ENCODE measurements at places on chromosomes 12 and 14.

GRCh38 chr14:68978172-68978911 is 760 bp downstream of the ACTN1 start:
- DNase-seq, result no peak

DNA sequence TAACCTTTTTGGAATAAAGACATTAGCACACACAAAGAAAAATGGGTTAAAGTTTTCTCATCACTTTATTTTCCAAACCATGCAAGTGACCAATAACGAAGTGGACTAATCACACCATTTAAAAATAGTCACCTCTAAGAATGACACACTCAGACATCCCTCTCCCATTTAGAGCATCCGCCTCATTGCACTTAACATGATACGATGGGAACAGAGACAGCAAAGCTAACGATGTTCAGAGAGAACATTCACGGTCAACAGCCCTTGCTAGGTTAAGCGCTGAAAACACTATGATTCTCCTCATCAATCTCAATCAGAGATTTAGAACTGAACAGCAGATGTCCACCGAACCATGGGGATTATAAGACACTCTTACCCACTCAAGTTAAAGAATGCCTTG is 35.8 kb downstream of the NIN start:
- no peak for DNase-seq

GRCh38 chr12:46814143-46814542 is 11.7 kb downstream of the SLC38A4 start:
- no peak for DNase-seq

DNA sequence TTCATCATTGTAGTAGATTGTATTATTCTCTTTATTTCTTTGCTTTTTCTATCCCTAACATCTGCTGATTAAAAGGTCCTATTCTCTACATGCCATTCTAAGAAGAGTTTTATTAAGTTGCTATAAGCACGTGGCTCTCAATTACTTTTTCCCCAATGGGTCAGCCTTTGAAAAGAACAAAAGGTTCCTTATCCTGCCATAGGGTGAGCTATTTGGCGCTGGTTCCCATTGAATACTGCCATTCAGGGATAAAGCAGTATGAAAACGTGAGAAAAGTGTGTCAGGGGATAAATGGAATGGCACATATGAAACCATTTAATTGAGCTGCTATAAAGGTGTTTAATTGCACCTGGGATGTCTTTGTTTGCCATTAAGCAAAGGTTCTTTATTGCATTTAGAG is 80.9 kb downstream of the SYNE2 start:
- no peak for DNase-seq

- no peak for DNase-seq
Measured at GRCh38 chr12:109542014-109542413, 31.3 kb downstream of the MMAB start.

GRCh38 chr12:105083031-105083430 is 1.2 kb downstream of the ALDH1L2 start:
- no peak for DNase-seq

DNA sequence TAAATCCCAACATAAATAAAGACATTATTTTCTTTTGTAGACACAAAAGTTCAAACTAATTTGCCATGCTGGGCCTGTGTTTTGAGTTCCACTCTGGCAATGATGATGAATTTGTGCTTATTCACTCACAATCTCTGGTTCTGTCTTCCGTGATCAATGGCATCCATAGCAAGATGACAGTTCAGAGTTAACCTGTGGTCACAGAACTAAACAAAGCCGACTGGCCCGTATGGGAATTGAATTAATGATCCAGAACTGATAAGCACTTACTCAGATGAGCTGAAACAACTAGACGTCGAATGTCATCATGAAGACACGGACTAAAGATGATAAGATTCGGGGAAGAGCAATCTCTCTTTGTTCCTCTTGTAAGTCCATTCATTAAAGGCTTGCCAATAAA is 81.6 kb downstream of the CAPZA3 start:
- no peak for DNase-seq

- DNase-seq, result no peak
Measured at GRCh38 chr14:52277552-52277951, 10.1 kb downstream of the PTGDR start.

GRCh38 chr14:25431211-25432076 is 381.5 kb upstream of the STXBP6 start:
- DNase-seq, result no peak

GRCh38 chr12:92899386-92900001 is 29.6 kb downstream of the EEA1 start:
- no peak for DNase-seq

- no peak for DNase-seq
Measured at GRCh38 chr12:127667131-127667685, 599.8 kb upstream of the TMEM132C start.

DNA sequence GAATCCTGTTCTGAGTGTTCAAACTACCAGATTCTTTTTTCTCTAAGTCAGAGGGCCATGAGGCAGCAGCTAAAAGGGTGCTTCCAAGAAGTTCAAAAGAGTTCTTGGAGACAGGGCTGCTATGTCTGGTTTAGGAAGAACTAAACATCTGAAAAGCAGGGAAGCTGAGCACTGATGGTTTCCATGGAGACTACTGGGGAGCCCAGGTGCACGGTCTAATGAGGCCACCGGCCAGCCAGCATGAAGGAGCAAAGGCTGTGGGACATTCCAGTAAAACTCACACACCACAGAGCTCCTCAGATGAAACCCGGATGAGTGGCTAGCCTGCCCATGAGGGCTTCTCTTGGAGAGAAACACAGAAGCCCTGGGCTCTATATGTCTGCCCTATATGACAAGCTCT is 97.3 kb downstream of the KCNK10 start:
- DNase-seq, result no peak

DNA sequence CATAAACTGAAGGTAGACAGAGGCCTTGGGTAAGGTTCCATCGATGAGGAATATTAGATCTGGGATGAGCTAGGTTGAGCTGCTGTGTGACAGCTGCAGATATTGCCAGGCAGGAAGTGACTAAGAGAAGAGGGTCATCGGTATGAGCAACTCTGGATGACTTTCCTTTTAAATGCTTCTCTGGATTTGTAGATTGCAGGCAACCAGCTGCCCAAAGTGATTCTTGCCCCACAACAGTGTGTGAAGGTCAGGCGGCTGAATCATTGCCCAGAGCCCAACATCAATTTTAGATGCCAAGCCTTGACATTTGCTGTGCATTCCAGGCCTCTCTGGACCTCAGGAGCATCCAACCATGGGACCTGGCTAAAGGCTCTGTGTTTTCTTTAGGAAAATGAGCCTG is 255.9 kb downstream of the DPF3 start:
- DNase-seq, result no peak

- DNase-seq, result no peak
Measured at GRCh38 chr12:129847063-129847462, 56.8 kb downstream of the TMEM132D start.

DNA sequence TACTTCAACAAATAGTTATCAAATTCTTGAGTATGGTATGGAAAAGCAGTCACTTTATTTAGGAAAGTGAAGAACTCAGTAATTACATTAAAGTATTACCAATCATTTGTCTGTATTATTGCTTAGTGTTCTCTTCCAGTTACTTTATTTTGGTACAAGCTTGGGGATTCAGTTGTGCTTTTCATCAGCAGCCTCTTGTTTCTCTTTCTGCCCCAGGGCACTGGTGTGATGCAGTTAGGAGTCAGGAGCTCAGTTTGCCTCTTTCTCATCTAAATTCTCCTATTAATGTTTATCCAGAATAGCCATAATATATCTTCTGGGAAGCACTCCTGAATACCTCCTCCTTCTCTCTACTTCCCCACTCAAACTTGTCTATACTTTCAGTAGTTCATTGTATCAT is 25.7 kb downstream of the PMCH start:
- no peak for DNase-seq

- no peak for DNase-seq
Measured at GRCh38 chr12:62785941-62786559, 148.9 kb downstream of the PPM1H start.

GRCh38 chr14:65867333-65867732 is 454.8 kb downstream of the FUT8 start:
- no peak for DNase-seq

GRCh38 chr12:51351913-51352532 is 5.5 kb upstream of the CELA1 start:
- DNase-seq, result no peak

DNA sequence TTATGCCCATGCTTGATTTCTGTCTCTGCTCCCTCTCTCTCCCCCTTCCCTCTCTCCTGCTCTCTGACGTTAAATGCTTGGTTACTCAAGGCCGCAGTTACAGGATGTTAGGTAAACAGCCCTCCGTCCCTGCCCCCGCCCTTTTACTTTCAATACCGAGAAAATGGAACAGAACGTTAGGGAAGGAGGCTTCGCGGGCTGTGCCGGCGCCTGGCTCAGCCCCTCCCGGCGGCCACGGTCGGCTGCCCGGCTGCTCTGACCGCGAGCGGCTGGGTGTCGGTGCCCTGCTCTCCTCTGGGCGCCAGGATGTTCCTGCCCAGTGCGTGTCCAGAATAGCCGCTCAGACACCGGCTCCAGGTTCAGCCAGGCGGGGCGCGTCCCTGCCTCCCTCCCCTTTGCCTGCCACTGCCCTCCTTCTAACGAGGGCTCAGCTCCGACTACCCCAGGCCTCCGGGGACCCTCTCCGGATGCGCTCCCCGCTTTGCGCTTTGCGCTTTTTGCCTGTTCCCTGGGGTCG is 166.1 kb downstream of the ADCK1 start:
- no peak for DNase-seq

- no peak for DNase-seq
Measured at GRCh38 chr12:118337194-118337838, 35.4 kb downstream of the TAOK3 start.

DNA sequence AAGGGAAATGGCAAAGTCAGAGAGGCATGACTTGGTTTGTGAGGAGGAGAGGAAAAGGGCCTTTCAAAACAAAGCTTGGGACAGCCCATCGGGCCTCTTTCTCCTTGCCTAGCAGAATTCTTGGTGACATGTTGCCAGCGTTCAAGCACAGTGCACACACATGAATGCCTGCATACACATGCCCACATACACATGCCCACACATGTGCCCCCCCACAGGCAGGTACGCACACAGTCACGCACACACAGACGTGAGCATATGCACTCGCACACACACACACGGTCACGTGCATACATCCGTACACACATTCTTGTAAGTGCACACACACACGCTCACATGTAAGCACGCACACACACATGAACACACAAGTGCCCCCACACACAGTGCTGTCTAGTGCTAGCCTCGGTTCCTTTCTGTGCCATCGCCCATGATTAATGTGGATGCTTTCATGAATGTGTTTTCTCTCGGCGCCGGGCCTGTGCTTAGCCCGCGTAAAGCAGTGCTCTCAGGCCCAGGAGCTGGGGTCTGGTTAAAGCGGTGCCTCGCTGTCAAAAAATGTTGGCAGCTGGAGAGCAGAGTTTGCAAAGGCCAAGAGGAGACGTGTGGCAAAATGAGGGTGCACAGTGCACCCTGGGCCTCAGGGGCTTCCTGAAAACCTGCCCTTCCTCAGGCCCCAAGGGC is 328.8 kb upstream of the DIO3 start:
- DNase-seq, result no peak

DNA sequence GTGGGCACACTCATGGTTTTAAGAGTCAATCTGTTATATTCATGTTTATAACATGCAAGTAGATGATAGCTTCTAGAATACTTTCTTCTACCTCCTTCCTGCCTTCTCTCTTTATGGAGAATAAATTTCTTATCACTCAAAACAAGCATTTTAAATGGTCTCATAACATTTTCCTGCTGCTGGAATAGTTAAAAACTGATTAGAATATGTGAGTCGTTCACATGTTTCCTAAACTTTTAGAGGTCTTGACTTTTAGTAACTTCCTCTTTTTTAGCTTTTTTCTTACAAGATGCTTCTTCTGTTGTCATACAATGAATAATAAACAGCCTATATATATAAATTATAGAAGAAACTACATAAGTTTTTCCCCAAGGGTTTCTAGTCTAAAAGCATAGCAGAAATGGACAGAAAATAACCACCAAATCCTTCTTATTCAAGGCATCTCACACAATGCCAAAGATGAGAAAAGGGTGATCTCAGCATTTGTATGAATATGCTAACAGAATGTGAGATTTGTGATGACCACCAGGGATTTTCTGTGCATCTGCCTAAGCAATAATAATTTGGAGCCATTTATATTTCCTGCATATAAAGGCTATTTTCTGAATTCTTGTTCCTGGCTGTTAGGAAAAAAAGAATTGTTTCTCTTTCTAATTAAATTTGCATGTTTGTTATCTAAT is 127.8 kb downstream of the DAAM1 start:
- DNase-seq, result no peak

- no peak for DNase-seq
Measured at GRCh38 chr14:25484906-25485305, 435.0 kb upstream of the STXBP6 start.

DNA sequence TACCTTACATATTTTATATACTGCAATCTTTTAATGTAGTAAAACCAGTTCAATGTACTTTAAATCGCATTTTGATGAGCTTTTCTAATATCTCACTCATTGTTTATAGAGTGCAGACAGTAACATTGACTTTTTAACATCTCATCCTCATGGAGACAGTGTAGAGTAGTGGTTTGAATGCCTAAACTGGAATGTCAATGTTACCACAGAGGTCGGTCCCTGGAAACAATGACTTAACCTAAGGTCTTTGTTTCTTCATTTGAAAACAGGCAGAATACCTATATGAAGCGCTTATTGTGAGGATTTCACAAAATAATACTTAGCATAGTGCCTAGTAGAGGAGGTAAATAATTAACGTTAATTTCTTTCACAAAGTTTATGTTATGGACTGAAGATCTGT is 5.0 kb downstream of the CDK17 start:
- DNase-seq, result no peak

DNA sequence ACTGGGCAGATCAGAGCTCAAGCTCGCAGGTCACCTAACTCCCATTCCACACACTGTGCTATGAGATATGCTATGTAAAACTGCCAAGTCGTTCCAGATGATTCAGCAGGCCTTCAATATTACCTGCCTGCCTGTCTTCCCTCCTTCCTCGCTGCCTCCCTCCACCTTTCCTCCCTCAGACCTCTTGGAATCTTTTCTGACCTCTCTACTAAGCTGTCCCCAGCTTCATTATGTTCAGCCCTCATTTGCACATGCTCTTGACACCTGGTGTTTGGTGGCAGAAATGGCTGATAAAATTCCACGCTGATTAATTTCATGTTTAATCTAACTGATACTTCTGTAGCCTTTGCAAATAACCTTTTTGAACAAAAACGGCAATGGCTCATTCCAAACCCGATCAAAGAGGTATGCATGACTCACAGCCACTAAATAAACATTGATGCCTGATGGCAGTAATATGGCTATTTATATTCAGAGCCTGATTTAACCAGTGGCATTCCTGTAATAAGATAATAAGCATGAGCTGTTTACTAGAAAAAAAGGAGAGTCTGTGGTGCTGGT is 130.8 kb upstream of the EGLN3 start:
- no peak for DNase-seq

DNA sequence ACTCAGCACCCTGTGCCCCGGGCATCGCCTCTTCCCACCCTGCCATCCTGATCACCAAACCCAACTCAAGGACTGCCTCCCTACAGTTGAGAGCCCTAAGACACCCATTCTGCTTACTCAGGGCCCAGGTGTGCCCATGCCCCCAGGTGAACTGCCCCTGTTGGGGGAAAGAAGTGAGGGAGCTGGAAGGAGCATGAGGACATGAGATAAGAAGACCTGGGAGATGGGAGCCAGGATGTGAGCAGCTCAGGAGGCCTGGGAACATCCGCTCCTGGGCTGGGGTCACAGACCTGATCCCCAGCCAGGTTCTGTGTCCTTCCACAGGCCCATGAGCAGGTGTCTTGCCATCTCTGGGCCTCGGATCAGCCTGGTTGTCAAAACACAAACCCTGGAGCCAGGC is 6.6 kb downstream of the RAPGEF3 start:
- DNase-seq, result no peak

- no peak for DNase-seq
Measured at GRCh38 chr12:108918960-108919642, 39.2 kb downstream of the DAO start.

All from SIG-M5 (cell line).